Activated CD8-positive, alpha-beta T cell treated with anti-CD3 and anti-CD28 coated beads, Interleukin-2, amount 10 ng/mL, durations not matched to agents 7 days and 5 days (primary cell): ENCODE measurements at places on chromosomes 16 and 17.
A peak's percentile ranks its signal among the peaks of the same experiment; 100 is the strongest.

DNA sequence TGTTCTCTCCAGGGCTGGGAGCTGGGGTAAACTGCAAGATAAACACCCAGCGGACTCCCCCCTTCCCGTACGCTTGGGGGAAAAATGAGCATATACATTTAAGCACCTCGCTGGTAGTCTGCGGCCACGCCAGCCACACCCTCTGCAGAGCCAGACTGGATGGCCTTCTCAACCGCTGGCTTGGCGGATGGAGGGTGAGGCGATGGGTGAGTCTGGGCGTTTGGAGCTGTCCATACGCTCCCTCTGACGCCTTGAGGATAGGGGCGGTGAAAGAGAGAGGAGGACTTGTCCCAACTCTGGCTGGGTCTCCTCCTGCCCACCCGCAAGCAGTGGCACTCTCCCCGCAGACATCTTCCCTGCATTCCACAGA is 1.0 kb downstream of the ITGA3 start:
- no peaks in the 10 kb centered on the region for H3K36me3 ChIP-seq
- peak; percentile 25 for DNase-seq
- no peaks in the 10 kb centered on the region for H3K27me3 ChIP-seq
- H3K4me3 ChIP-seq: peak overlapping the region; percentile 85
- H3K27ac ChIP-seq: peak overlapping the region; percentile 29
- peaks cover 28% of the 10 kb centered on the region for H3K4me1 ChIP-seq

DNA sequence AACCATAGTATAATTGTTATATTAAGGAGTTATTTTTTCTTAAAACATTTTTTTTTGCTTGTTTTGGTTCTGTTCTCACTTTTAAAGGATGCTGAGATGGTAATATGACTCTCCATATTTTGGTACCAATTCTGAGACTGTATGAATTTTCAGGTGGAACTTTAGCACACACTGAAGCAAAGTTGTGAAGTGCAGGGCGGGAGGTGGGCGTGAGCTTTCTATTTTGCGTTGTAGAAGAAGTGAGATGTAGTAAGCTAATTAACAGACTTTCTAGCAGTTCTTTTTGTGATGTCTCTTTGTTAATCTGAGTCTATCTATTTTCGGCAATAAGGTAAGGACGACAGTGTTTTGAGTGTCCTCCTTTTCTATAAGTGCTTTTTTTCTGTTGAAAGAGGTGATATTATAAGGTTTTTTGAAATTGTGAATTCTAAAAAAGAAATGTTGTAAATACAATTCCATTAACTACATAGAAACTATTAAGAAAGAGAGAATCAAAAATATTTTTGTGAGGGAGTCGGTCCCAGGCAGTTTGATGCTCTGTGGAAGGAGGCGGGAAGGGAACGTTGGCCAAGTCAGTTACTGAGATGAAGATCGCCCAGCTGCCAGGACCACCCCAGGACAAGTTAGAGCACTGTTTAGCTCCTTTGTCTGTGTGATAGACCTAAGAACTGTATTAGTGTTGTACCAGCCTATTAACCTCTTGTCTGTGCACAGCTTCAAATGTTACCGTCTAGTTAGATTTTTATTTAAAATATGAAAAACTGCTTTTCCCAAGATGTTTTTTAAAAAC is 65.0 kb downstream of the CCDC182 start:
- H3K36me3 ChIP-seq: peaks cover 11% of the 10 kb centered on the region
- no peak for DNase-seq
- no peak overlapping the region for H3K27ac ChIP-seq
- H3K27me3 ChIP-seq: no peaks in the 10 kb centered on the region
- no peak overlapping the region for H3K4me3 ChIP-seq
- peaks cover 2% of the 10 kb centered on the region for H3K4me1 ChIP-seq

DNA sequence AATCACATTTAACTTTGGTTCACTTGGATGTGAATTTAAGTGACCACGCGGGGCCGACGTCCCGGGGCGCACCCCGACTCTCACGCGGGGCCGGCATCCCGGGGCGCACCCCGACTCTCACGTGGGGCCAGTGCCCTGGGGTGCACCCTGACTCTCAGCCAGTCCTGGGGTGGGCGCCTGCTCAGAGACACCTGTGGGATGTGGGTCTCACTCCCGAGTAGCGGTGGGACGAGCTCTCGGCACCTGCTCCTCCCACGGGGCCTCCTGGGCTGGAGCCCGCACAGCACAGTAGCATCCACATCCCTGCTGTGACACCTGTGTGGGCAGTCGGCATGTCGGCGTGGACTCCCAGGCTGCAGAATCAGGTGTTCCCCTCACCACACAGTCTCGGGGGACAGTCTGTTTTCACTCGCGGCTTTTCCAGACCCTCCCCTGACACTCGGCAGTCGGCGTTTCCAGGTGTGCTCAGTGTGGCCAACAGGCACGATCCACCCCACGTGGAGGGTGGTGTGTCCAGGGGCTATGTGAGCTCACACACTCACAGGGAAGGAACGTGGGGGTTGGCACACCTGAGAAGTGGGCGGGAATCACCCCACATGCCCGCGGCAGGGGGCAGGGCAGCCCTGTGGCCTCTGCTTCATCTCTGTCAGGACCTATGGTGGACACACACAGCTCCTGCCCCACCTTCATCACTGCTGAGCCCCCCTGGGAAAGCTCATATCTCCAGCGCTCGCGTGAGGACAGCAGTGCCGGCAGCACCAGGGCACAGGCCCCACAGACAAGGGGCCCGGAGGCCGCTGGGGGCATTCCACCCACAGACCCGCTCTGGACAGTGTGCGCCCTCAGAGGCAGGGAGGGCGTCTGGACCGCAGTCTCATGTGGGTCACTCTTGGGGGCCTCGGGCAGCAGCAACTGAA is 51.8 kb downstream of the LMF1 start:
- no peak overlapping the region for H3K27ac ChIP-seq
- no peak overlapping the region for H3K4me3 ChIP-seq
- DNase-seq: no peak

GRCh38 chr17:19759568-19760549 is 11.8 kb upstream of the ALDH3A1 start:
- peaks cover 2% of the 10 kb centered on the region for H3K27me3 ChIP-seq
- H3K27ac ChIP-seq: no peak overlapping the region
- no peak overlapping the region for H3K4me3 ChIP-seq
- no peak for DNase-seq
- H3K4me1 ChIP-seq: no peaks in the 10 kb centered on the region

DNA sequence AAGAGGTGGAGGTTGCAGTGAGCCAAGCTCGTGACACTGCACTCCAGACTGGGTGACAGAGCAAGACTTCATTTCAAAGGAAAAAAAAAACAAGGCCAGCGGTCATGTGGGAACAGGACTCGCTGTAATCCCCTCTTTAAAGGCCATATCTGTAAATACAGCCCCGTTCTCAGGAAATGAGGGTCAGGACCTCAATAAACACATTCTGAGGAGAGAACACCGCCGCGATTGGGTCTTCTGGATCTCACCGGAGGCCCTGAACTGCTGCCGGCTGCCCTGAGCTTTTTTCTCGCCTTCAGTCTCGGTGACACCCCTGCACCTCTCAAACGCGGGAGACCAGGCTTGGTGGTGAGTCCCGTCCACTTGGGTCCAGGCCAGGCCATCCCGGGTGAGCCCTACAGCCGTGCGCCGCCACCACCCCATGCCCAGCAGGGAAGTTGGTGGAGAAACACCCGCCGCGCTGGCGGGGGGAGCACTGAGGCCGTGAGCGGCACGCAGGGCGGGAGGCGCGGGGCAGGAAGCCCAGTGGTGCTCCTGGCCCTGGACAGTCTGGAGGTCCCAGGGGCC is 28.4 kb downstream of the SLC25A10 start:
- H3K4me1 ChIP-seq: peaks cover 7% of the 10 kb centered on the region
- DNase-seq: no peak
- no peaks in the 10 kb centered on the region for H3K36me3 ChIP-seq
- no peak overlapping the region for H3K4me3 ChIP-seq
